Left forelimb (tissue), 1 donor: ENCODE measurements at places on chromosomes 1 and 21.

DNA sequence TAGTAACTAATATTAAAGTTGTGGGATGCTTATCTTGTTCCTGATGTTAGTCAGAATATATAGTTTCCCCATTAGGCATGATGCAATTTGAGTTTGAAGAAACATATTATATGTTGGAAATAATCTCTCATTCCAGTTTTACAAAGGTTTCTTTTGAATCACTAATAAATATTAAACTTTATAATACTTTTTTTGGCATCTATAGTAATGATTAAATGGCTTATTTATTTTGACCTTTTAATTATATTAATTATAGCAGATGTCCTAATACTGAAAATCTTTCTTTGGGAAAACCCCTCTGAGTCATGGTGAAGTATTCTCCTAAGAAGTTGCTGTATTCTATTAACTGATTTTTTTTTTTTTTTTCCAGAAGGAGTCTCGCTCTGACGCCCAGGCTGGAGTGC lies 28.5 kb upstream of the PTGS2 start:
- no peak for DNase-seq

DNA sequence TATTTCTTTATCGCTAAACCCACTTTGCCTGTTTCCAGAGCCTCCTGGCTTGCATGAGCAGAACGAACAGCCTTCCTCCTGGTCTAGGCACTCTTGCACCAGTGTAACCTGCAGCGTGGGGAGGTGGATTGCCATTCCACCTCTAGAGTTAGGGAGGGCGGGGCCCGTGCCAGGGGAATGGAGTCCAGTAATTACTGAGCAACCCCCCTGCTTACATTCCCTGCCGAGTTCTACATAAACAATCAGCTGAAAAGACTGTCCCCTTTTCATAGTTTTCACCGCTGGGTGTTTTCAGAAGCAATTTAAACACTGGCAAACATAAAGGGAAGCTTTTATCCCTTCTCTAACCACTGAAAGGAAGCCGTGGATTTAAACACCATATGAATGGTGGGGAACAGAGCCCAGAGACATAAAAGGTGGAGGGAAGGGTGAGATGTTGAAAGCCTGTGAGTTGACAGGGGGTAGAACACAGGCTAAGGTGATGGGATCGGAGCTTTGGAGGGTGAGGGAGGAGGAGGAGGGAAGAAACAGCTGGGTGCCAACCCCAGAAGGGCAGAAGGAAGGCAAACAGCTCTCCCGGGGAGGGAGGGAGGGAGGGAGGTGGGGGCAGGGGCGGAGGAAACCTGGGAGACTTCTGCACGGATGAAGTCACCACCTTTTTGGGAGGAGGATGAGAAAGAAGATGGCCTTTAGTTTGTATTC lies 68.0 kb upstream of the WDR26 start:
- DNase-seq: peak; percentile 68

GRCh38 chr1:117364240-117364639 lies 3.0 kb upstream of the MAN1A2 start:
- DNase-seq: no peak

DNA sequence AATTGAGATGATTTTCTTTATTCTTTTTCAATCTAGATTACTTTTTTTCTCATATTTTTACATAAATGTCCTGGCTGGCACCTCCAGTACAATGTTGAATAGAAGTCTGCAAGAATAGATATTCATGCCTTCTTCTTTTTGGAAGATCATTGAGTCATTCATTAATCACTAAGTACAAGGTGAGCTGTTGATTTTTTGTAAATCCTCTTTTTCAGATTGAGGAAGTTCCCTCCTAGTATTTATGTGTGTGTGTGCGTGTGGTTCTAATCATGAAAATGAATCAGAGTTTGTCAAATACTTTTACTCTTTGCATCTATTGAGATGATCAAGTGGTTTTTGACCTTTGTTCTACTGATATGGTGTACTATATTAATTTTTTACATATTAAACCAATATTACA lies 859.3 kb downstream of the KCNT2 start:
- DNase-seq: no peak

GRCh38 chr1:72281144-72281543 lies 1.2 kb downstream of the NEGR1 start:
- no peak for DNase-seq

DNA sequence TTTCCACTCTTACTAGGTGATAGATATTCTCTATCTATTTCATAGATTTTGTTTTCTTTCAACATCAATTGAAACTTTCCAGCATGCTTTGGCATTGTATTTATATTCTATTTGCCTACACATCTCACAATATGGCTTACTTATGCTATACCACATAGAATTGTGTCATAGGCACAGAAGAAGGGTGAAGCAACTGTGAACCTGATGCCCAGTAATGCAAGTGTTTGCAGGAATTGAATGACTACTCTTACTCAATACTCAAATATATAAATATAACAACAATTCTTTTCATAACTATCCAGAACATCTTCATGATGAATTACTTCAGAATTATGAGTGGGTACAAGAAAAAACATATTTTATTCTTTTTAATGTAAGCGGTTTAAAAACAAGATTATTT lies 165.9 kb downstream of the PTBP2 start:
- DNase-seq: no peak
